ENCODE measurements at places on chromosomes 3 and 15.

- no peak for DNase-seq
These were observed 18.1 kb downstream of the FXR1 start for GRCh38 chr3:180930526-180930925.

DNA sequence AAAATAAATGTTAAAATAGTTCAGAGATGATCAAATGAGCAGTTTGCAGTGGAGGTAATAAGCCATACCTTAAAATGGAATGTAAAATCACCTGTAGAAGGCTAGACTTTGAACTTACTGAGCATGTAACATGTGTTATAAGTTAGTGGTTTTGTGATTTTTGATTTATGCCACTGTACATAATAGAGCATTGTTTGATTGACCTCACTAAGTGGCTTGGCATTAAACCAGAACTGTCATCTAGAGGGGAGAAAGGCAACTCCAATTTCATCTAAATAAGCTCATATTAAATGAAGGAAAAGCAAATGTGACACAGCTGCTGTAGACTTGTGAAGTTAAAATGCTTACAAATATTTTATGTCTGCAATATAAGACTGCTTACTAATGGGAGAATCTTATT, 387.9 kb downstream of the ZIC1 start:
- DNase-seq, result no peak

DNA sequence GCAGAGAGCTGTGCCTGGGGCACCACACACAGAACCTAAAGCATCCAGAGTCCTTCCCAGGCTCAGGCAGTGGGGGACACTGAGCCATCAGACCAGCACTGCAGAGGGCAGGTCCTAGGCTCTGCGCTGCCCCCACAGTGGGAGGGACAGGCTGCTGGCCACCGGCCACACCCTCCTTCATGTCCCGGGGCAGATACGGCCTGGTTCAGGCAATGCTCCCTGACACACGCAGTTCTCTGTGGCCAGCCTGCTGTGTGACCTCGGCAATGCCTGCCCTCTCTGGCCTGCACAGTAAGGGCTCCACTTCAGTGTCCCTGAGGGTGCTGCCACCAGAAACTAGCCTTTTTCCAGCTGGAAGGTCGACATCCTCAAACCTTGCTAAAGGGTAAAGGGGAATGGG, 12.4 kb downstream of the LINGO1 start:
- no peak for DNase-seq

DNA sequence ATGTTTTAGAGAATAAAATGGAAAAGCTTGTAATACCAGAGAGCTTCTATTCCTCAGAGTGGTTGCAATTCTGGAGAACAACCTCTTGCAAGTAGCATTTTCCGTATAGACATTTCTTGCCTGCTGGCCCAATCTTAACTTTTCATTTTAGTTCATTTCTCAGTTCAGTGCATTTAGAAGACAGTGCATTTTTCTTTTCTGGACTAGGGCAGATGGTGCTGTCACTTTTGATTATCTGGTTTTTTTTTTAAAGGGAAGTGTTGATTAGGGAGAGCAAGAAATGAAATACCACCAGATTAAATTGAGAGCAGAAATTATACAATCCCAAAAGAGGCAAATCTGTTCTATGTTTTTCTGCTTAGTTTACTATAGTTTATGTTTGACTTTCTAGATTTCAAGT, 172.7 kb downstream of the GHSR start:
- no peak for DNase-seq

DNA sequence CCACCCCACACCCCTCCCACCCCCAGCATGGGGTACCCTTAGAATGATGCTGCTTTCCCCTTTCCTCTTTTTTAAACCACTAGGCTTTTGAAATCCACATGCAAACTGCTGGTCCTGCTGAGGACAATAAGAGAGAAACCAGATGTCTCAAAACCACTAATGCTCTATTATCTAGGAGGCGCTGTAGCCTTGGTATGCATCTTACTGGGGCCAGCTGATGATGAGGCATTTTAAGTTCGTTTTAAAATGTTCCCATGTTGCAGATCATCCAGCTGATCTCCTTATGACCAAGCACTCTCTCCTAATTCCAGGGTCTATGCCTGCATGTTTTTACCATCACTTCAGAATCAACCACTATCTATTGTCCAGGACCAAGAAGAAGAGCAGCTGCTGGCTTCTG, 1.3 kb downstream of the NME9 start:
- DNase-seq, result no peak

DNA sequence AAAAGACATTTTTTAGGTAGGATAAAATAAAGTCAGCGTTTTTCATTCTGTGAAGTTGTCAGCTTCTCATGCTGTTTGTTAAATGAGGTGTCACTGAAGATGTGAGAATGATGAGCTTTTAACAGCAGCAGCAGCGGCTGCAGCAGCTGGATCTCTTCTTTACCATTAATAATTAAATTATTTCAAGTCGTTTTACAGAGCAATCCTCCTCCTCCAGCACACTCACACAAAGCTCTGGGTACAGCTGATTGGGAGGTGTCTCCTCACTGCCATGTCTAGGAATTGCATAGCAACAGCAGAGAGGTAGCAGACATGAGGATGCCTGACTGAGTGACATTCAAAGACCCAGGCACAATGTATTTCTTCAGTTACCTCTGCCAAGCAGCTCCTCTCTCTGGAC, 46.7 kb upstream of the PLAAT1 start:
- DNase-seq, result no peak

Measured in GM06990 (cell line).